ENCODE measurements at places on chromosomes 6 and 20.

GRCh38 chr6:159535656-159536350, 157.2 kb downstream of the SOD2 start:
- no peak for DNase-seq

GRCh38 chr20:44610313-44610962, 28.1 kb downstream of the PKIG start:
- no peak for DNase-seq

DNA sequence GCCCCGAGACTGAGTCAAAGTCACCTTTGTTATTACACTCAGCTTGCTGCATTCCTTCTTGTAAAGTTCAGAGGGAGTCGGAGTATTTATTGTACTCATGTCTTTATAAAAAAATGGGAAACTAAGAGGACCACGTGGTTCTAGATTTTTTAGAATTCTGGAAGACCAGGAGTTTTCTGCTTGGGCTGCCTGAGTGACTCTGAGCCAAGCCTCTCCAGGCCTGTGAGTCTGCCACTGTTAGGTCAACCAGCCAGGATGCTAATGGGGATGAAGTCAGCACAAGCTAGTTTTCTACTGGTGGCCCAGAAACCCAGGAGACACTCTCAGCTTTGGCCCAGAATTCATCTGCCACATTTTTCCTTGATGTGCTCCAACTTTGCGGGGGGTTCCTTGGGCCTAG, 453.5 kb upstream of the SULF2 start:
- no peak for DNase-seq

DNA sequence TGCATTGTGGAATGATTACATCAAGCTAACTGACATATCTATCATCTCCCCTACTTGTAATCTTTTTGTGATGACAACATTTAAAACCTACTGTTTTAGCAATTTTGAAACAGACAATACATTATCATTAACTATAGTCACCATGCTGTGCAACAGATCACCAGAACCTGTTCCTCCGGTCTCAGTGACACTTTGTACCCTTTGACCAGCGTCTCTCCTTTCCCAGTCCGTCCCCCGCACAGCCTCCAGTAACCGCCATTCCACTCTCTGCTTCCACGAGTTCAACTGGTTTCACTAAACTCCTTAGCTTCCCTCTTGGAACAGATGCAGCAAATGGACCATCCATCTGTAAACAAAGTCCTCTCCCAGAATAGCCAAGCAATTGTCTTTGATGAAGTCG, 21.8 kb downstream of the LRP11 start:
- no peak for DNase-seq

DNA sequence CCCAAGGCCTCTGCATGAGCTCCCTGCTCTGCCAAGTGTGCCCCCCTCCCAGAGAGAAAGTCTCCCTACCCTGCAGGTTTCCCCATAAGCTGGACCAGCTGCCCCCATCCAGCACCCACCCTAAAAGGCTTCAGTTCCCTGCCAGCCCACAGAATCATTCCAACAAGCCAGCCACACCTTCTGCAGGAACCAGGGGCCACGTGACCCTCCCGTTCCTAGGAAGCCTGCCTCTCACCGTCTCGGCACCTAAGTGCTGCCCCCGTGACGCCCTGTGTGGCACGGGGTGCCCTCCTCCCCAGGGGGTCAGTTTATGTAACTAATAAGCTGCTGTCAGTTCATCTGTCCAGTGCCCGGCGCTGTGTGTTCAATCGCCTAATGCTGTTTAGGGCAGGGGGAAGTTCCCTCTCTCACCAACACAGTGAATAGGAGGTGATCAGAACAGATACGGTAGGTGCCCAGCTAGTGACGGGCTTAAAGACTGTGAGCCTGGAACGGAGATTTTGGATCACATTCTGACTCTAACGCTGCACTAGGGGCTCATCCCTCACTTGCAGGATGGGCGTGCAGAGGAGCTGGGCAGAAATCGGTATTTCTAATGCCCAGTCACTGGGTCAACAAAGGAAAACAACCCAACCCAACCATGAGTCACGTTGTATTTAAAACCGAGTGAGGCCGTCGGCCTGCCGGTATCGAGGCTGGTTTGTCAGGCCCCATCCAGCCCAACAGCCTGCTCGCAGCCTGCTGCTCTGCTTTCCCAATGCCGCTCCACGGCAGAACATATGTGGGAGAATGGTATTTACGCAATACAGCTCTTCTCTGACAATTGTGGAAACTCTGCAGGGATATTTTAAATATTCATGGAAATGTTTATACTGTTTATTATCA, 56.0 kb downstream of the RAMACL start:
- no peak for DNase-seq

- no peak for DNase-seq
Observed at GRCh38 chr6:51266604-51267003, 447.9 kb downstream of the TFAP2B start.

GRCh38 chr6:119209452-119210205, 131.2 kb upstream of the FAM184A start:
- DNase-seq = no peak

GRCh38 chr20:63587776-63588591, 13.9 kb upstream of the HELZ2 start:
- DNase-seq = no peak

- DNase-seq = no peak
Observed at GRCh38 chr6:142236691-142237090, 65.1 kb upstream of the ADGRG6 start.

- DNase-seq = no peak
Observed at GRCh38 chr6:134607411-134607810, 289.5 kb upstream of the SGK1 start.

- no peak for DNase-seq
Observed at GRCh38 chr20:34626992-34627391, 49.9 kb downstream of the PIGU start.

GRCh38 chr6:126266664-126267063, 73.3 kb upstream of the CENPW start:
- no peak for DNase-seq

GRCh38 chr6:35698858-35699257, 10.1 kb upstream of the FKBP5 start:
- DNase-seq = no peak

GRCh38 chr20:6767126-6767535, 355 bp upstream of the BMP2 start:
- DNase-seq = no peak

DNA sequence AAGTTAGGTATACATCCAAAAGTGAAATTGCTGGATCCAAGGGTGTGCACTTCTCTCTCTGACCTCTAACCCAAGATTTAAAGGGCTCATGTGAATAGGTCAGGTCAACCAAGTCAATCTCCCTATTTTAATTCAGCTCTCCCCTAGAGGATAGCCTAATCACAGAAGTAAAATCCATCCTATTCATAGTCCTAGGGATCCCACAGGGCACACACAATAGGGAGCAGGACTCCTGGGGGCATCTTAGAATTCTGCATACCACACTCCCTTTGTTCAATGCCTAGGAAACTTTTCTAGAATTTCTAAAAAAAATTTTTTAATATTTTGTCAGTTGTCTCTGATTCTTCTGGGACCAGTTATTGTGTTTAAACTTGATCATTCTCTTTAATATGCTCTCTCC, 35.1 kb downstream of the CST9L start:
- no peak for DNase-seq

DNA sequence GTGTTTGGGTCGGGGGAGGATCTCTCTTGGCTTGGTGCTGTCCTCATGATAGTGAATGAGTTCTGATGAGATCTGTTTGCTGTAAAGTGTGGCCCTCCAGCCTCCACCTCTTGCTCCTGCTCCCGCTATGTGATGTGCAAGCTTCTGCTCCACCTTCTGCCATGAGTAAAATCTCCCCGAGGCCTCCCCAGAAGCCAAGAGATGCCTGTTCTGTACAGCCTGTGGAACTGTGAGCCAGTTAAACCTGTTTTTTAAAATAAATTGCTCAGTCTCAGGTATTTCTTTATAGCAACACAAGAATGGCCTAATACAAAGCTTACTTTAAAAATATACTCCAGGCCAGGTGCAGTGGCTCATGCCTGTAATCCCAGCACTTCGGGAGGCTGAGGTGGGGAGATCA, 11.3 kb upstream of the CCNC start:
- DNase-seq = no peak

DNA sequence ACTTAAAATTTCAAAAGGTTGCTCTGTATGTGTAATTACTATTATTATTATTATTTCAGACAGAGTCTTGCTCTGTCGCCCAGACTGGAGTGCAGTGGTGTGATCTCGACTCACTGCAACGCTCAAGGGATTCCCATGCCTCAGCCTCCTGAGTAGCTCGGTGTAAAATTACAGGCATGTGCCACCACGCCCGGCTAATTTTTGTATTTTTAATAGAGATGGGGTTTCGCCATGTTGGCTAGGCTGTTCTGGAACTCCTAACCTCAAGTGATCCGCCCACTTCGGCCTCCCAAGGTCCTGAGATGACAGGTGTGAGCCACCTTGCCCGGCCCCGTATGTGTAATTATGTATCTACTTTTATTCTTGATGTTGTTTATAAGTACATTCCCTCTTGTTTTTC, 65.3 kb upstream of the ZNF217 start:
- no peak for DNase-seq

- peak; percentile 4 for DNase-seq
Observed at GRCh38 chr6:131858765-131859415, 51.1 kb downstream of the ENPP1 start.

DNA sequence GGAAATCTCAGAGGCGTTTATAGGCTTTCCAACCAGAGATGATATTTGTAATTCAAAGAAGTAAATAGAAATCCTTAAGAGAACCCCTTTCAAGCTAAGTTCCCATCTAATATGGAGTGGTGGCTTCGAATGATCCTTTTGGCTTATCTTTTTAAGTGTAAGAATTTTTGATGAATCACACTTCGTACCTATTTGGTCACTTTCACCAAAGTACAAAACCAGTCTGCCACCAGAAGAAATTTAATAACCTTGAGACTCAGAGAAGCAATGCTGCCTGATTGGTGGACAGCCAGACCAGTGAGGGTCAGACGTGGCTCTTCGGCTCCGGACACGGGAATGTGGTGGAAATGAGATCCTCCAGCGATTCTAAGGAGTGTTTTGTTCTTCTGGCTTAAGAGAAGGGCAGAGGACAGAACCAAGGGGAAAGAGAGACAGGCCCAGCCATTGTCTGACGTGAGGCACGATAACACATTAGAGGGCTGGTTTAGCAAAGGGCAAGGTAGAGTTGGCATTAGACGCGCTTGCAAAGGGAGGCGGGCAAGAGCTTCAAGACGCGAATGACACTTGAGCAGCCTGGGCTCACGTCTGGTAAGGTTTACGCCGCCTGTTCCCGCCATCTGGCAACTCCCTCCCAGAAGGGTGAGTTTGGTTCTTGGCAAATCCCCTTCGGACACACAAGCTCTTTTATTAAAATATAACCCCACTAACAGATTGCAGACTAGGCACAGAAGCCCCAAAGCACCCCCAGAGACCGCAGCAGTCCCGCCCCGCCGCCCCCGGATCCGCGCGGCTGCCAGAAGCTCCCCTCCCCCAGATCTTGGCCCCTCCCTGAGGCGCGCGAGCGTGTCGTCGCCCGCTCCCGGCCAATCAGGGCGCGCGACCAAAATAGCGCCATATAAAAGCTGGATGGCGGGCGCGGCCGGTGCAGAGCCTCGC, 50.0 kb upstream of the EZR start:
- peak; percentile 90 for DNase-seq

DNA sequence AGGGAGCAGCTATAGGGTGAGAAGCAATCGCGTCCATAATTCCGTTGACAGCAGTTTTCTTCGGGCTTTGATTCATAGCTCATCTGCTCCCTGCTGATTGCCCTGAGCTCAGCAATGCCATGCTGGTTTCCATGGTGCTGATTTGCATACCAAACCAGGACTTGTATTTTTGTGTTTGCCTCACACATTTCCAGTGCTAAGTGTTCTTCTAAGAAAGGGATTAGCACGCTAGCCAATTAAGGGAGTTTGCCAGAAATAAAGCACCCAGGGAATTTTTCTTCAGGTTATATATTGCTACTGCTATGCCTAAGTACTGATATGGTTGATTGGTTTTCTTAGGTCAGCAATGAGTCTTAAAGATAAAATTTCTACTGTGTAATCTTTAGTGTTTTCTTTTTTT, 177.6 kb downstream of the PLCB1 start:
- DNase-seq = peak; percentile 79

DNA sequence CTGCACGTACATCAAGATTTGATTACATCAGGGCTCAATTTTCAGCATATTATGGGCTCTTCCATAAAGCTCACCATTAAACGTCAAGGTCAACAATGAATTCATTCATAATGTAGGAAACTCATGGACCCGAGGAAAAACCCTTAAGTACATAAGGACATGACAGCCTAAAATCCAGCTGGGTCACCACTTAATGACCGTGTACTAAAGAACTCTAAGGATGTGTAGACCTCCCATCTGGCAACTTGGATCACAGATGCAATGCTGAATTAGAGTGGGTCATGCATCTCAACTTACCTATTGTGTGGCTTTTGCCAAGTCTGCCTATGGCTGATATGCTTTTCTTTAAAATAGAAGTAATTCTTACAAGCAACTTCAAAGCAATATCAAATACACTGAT, 26.7 kb upstream of the DEFB112 start:
- no peak for DNase-seq

- DNase-seq = no peak
Observed at GRCh38 chr6:154830771-154831170, 97.6 kb downstream of the SCAF8 start.

DNA sequence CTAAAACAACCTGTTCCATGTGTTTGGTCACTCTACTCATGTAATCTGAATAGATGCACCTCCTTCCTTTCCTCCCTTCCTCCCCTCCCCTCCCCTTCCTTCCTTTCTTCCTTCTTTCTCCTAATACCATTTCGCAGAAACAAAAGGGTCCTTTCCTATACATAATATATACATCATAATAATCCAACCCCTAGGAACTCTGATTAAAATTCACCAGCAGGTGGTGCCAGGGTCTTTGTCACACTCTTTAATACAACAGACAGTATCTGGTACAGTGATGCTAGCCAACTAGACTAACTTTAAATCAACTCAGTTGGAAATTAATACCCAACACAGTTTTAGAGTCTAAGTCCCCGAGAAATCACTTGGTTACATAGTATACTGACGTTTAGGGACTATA, 181.2 kb upstream of the SHLD1 start:
- DNase-seq = no peak

- peak; percentile 44 for DNase-seq
Observed at GRCh38 chr6:37695273-37695672, 2.4 kb downstream of the MDGA1 start.

- no peak for DNase-seq
Observed at GRCh38 chr6:43789447-43789846, 19.4 kb downstream of the VEGFA start.

GRCh38 chr6:3293271-3294155, 34.8 kb downstream of the PSMG4 start:
- no peak for DNase-seq

DNA sequence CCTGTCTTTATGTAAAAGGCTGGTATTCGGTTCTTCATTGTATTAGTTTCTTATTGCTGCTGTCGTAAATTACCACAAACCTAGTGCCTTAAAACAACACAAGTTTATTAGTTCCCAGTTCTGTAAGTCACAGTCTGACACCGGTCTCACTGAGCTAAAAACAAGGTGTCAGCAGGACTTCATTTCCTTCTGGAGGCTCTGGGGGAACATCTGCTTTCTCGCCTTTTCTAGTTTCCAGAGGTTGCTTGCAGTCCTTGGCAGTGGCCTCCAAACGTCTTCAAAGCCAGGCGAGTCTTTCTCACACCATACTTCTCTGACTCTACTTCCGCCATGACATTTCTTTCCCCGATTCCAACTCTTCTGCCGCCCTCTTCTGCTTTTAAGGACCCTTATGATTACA, 43.0 kb upstream of the ZFAND3 start:
- no peak for DNase-seq

GRCh38 chr20:10522328-10522727, 87.2 kb downstream of the SLX4IP start:
- no peak for DNase-seq

Measured in NCI-H446 treated with DMSO at 0.1 percent for 48 hours (cell line).